ENCODE measurements at places on chromosomes 16 and 17.

- no peak for DNase-seq
Observed at GRCh38 chr17:47199627-47200324, 9.4 kb upstream of the MYL4 start.

GRCh38 chr16:30680326-30680725, 18.6 kb upstream of the SRCAP start:
- DNase-seq, result no peak

- no peak for DNase-seq
Observed at GRCh38 chr16:82630688-82631087, 3.9 kb downstream of the CDH13 start.

GRCh38 chr17:72406498-72406897, 285.7 kb downstream of the SOX9 start:
- DNase-seq, result no peak

GRCh38 chr17:78803186-78803845, 21.2 kb upstream of the CYTH1 start:
- no peak for DNase-seq

GRCh38 chr16:11094857-11095565, 150.6 kb downstream of the CLEC16A start:
- no peak for DNase-seq
